Activated naive CD4-positive, alpha-beta T cell treated with anti-CD3 and anti-CD28 coated beads, Interleukin-2, amount 50 U/mL, for 16 hours (primary cell): ENCODE measurements at places on chromosomes 6 and 20.

DNA sequence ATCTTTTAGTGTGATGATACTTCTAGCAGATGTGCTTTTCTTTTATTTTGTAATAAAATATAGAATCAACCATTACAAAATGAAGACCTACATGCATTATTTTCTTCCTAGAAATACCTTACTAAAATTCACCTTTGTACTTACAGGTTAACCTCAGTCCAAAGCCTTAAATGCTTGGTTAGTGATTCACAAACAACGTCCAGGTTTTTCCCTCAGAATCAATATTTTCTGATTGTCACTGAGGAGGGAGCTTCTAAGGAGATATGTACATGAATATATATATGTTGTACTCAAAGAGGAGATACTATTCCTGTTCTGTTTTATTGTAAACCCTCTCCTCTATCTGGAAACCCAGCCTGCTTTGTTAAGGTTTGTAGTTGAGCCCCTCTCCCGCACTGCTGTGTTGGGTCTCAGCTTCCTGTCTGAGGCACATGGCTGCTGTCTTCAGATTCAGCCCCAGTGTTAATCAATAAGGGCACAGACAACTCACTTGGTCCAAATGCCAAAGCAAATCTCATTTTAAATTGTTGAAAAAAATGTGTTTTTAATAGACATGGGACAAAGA is 33.9 kb upstream of the HS3ST5 start:
- no peak for DNase-seq

DNA sequence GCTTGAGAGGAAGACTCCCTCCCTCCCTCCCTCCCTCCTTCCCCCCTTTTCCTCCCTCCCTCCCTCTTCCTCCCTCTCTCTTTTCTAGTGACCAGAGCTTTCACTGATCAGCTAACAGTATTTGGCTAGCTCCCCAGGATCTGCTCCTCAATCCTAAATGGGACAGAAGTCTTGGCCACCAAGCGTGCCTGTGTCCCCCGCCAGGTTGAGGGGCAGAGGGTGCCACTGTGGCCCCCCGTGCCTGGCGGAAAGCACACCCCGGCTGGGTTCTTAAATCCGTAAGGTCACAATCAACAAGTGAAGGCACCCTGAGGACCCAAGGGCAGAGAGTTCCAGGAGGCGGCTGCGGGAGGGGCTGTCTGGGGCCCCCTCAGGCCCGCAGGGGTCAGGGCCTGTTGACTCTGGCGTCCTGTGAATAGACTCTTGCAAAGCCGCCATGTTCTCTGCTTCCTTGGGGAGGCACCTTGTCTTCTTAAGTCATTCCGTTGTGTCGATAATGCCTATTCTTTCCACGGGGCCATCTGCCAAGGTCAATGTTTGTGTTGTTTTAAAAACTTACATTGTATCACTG is 38.9 kb upstream of the STX16 start:
- no peak for DNase-seq

DNA sequence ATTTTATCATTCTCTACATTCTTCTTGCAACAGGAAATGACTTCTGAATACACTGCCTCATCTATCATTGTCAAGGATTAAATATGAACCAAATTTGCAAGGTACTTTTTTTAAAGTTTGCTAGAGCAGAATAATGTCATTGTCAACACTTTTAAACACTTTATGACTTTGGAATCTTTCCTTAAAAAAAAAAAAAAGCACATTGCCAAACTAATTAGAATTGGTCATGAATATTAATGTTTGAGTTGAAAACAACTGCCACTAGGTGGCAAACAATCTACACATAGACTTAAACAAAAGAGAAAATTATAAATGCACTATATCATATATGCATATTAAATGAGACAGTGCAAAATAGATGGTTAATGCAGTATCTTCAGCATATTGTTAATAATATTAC is 32.5 kb upstream of the TMEM244 start:
- no peak for DNase-seq

DNA sequence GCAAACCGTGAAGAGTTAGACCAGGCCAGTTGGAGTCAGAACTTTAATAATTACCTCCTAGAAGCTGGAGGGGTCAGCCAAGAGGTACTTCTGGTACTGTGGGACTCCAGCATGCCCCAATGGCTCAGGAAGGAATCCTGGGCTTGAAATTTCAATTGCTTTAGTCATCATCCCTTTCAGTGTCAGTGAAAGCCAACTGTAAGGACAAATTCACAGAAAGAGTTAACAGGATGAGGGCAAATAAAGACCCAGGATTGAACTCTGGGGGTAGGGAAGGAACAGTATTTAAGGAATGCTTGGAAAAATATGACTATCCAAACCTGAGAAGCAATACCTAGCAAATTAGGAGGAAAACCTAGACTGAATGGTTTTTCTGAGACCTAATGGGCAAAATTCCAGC is 735.1 kb upstream of the MARCKS start:
- DNase-seq, result no peak

GRCh38 chr6:169542491-169542890 is 159.3 kb downstream of the WDR27 start:
- DNase-seq, result no peak

- no peak for DNase-seq
These were observed 20.7 kb upstream of the RREB1 start for GRCh38 chr6:7087066-7087465.

GRCh38 chr6:119076576-119077390 is 1.7 kb downstream of the FAM184A start:
- no peak for DNase-seq
